ENCODE measurements at places on chromosomes 1 and 21. TPM values are rescaled to one million over a fixed set of nuclear protein-coding genes. Genes with fewer than 3 reads are reported as not detected.

The ZBTB7B gene
- total RNA-seq = 16.9 TPM

The HSPG2 gene
- total RNA-seq = 164 TPM

The ABCA4 gene
- 2.5 TPM for total RNA-seq

The RGS16 gene
- 0.58 TPM for total RNA-seq

The ZNF683 gene
- total RNA-seq = not detected

The MXRA8 gene
- 141 TPM for total RNA-seq

The VPS45 gene
- total RNA-seq = 33.2 TPM

The TNNT2 gene
- total RNA-seq = not detected
